ENCODE measurements at places on chromosomes 5 and 9.
A peak's percentile ranks its signal among the peaks of the same experiment; 100 is the strongest.

GRCh38 chr5:125261505-125262250 is 515.2 kb upstream of the ZNF608 start:
- no peak for DNase-seq

DNA sequence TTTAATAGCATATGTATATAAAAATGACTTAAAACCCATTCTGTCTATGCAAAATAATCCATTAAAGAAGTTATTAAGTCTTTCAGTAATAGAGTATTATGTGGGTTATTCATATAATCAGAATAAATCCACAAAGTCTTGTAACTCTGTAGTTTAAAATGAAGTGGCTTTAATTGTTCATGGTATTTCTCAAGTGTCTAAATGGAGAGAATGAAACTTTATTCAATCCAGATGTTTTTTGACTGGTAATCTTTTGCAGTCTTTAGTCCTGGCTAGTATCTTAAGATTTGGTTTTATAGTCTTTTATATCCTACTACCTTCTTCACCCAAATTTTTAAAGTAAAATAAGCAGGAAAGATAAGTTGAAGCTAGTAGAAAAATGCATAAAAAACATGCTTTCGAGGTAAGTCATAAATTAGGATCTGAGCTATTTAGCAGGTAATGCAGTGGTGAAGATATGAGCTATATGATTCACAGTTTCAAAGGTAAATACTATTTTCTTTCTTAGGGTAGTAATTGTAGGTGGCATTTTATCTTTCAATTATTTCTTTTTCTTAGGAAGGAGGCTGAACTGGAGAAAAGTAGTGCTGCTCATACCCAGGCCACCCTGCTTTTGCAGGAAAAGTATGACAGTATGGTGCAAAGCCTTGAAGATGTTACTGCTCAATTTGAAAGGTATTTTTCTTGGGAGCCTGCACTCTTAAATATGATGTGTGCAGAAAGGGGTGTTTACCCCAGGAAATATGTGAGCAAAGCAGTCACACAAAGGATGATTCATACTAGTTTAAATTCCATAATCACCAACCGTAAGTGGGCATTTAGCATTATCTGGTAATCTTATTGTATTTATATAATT is 17.9 kb downstream of the HMMR start:
- no peak for DNase-seq

GRCh38 chr9:22035591-22036011 is 26.5 kb upstream of the CDKN2B start:
- DNase-seq, result no peak

DNA sequence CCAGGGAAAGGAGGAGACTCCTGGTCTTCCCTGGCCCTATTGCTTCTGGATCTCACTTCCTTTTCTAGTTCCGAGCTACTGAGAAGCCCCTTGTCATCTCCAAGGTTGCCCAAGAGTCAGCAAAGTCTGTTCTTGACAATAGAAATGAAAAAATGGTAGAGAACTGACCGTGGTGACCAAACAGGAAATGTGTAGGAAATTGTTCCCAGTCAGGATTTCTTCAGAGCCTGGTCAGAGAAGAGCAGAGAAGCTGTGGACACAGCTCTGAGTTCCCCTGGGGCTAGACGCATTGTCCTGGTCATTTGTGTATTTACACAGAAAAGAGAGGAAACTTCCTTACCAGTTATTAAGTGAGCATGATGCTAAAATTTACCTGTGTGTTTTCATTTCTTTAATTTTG is 35.6 kb downstream of the S1PR3 start:
- DNase-seq, result no peak

- no peak for DNase-seq
Observed at GRCh38 chr9:107810461-107810961, 320.9 kb upstream of the KLF4 start.

GRCh38 chr5:151912360-151912759 is 12.3 kb downstream of the GLRA1 start:
- no peak for DNase-seq

- DNase-seq, result no peak
Observed at GRCh38 chr5:137619191-137619870, 116.6 kb downstream of the KLHL3 start.

- peak; percentile 48 for DNase-seq
Observed at GRCh38 chr5:50967563-50968355, 301.3 kb downstream of the PARP8 start.

DNA sequence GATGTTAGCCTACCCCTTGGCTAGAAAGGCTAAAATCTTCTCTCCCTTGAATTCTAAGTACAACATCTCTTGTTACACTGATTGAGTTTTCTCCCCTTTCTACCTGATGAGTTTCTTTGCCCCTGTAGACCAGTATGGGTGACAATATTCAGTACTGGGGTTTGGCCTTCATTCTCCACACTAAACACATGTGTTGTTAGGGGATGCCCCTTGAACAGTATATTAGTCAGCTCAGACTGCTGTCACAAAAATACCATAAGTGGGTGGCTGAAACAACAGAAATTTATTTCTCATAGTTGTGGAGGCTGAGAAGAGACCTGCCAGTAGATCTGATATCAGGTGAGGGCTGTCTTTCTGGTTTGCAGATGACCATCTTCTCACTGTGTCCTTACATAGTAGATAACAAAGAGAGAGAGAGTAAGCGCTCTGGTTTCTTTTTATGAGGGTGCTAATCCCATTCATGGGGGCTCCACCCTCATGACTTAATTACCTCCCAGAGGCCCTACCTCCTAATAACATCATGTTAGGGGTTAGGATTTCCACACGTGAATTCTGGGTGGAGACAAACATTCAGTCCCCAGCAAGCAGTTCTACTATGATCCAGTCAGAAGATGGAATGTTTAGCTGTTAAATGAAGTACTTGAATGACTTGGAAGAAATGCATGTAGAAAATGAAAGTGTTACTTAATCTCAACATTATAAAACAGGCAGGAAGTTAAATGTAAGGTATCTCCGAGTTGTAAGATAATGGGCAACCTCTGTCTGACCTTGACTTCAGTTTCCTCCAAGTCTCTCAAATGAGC is 17.5 kb downstream of the VLDLR start:
- no peak for DNase-seq

DNA sequence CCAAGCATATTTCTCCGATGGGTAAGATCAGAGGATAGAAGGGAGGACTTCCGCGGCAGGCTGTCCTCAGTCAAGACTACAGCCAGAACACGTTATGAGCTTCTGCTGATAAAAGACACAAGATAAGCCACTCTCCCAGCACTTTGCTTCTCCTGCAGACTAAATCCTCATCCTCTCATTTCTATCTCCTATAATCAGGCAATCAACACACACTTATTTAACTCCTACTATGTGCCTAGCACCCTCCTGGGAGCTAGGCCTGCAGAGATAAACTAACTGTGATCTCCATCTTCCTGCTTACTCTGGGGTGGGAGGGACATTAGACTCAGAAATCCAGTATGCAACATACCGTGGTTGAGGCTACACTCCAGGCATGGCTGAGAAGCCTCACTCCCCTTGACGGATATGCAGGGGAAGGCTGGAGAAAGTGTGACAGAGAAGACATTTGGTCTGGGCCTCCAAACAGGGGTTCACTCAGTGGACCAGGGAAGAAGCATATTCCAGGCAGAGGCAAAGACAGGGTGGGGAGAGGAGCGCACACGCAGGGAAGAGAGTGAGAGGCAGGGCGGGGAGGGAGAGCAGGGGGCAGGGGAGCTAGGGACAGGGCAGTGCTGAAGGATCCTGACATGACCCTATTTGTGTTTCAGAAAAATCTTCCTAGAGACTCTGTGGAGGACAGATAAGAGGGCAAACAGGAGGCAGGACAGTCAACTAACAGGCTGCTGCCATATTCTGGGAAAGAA is 274.1 kb downstream of the DENND1A start:
- no peak for DNase-seq

- no peak for DNase-seq
Observed at GRCh38 chr9:129328355-129329042, 150.4 kb upstream of the IER5L start.

DNA sequence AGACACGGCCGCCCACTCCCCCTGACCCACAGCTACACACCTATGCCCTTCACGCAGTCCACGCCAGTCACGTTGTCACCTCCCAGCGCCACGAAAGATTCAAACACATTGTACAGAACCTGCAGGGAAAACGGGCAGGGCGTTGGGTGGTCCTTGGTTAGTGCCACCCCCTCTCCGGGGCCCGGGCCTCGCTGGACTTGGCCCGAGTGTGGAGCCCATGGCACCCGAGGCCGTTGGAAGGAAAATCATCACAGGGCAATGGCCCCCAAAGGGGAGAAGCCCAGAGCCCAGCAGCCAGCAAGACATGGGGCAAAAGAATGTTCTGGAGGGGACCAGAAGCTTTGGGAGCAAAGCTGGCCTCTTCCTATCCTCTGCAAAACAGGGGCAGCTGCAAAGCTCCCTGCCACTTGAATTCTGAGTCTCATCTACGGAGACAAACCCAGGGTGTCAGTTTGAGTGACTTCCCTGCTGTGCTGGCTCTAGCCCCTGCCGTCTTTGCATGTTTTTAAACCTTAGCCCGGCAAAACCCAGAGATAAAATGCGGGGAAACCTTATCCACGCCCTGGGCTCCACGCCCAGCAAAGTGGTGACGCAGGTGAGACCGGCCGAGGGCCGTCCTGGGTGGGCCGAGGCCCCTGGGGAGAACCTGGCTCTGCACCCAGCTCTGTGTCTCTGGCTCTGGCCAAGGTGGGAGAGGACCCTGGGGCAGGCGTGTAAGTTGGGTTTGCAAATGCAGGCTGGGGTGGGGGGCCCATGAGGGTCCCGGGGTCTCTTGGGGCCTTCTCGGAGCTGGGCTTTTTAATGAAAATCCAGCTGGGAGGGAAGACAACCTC is 38.9 kb downstream of the SLC9A3 start:
- DNase-seq, result no peak

GRCh38 chr5:139461698-139462097 is 845 bp downstream of the ECSCR start:
- peak; percentile 32 for DNase-seq

- peak; percentile 80 for DNase-seq
Observed at GRCh38 chr9:98074115-98074990, 17.8 kb downstream of the NANS start.

DNA sequence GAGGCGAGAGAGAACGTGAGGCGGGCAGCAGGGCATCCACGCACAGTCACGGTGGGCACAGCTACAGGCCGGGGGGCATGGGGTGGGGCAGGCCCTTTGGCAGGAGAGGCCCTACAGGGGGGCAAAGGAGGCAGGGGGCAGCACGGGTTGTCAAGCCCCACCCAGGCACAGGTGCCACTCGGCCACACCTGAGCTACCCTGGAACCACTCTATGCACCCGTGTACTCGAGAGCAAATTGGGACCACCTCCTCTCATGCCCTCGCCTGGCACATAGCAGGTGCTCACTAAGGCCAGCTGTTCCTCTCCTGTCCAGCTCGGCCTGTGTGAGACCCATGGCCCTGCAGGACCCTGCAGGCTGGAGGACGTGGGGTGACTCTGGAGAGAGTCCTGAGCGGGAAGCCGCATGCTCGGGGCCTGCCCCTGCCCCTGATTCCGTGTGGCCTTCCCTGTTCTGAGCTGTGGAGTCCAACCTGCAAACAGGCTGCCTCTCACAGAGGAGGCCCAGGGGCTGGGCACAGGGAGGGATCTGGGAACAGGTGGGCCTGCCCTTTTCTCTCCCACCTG is 31.4 kb upstream of the SARDH start:
- DNase-seq, result no peak

GRCh38 chr5:162657076-162657475 is 589.5 kb downstream of the GABRG2 start:
- DNase-seq, result no peak

- DNase-seq, result no peak
Observed at GRCh38 chr9:127229691-127230417, 34.7 kb upstream of the GARNL3 start.

DNA sequence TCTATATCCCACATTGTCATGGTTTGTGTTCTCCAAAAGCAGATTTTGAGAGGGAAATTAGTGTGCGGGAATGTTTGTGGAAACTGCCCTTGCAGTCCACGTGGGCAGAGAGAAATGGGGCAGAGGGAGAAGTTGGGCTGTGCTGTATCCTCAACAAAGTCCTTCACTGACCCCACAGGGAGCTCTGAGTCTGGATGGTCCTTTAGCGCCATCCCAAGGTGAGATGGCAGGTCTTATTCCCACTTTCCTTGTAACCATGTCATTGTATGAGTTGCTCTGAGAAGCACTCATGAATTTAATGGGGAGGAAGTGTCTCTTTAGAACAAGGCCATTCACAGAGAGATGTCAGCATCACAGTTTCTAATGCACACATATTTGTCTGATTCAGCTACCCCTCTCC is 127.1 kb downstream of the ANKRD18B start:
- DNase-seq, result peak; percentile 18

- DNase-seq, result no peak
Observed at GRCh38 chr5:152406082-152406481, 1.0 kb upstream of the NMUR2 start.

GRCh38 chr9:98536542-98537173 is 172.1 kb downstream of the GABBR2 start:
- DNase-seq, result peak; percentile 58

GRCh38 chr5:180522330-180522729 is 28.2 kb downstream of the CNOT6 start:
- DNase-seq, result no peak

DNA sequence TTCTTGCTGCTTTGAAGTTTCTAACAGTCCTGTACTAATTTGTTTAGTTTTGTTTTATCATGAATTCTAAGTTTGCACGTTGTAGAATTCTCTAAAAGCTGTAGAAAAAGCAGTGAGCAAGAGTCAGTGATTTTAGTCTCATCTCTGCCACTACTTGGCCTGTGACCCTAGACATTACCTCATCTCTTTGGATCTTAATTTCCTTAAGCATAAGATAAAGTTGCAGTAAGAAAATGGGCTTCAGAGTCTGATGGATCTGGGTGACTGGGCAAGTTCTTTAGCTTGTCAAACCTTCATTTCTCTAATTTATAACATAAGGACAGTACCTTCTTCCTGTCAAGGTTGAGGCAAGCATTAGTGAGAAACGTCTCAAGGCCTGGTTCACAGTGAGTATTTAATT is 247.9 kb downstream of the DMRT2 start:
- DNase-seq, result no peak

- no peak for DNase-seq
Observed at GRCh38 chr5:146366904-146367303, 28.3 kb downstream of the POU4F3 start.

DNA sequence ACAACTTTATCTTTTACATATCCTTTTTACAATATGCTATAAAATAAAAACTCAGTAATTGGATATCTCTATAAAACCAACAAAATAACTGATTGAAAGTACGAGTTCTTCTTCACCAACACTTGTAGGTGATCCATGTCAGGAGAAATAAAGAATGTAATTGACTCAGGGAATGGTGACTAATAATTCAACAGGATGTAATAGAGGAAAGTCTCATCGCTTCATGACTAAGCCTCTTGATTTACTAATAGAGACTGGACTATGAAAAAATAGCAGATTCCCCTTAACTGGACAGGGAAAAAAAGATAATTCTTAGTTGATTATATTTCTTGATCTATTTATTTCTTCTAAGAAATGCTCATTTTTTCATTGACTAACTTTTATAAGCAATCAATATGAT is 507.7 kb upstream of the PTGER4 start:
- DNase-seq, result no peak

Data from H7 (cell line).